Trophoblast cell (in vitro differentiated cells and primary cell): ENCODE measurements at places on chromosomes 5 and 9.

DNA sequence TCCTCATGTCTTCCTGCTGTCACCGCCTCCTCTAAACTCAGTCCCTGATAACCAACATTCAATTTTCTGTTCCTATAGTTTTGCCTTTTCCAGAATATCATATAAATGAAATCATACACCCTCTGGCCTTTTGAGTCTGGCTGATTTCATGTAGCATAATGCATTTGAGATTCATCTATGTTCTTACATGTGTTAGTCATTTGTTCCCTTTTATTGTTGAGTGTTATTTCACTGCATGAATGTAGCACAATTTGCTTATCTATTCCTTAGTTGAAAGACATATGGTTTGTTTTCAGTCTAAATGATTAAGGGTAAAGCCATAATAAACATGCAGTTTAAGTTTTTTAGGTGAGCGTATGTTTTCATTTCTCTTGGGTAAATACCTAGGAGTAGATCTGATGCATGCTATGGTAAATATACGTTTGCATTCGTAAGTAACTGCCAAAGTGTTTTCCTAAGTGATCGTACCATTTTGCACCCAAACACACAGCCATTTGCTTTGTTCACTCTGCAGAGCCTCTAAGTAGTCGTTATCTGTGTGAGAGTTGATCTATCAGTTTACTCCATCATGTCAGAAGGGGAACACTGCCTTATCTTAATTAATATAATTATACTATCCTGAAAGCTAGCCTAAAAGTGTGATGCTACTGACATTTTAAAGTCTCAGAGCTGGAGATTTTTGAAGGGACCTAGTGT, 460.8 kb downstream of the DMAC1 start:
- no peak for DNase-seq

- no peak for DNase-seq
Observed at GRCh38 chr5:56419667-56420066, 186.5 kb upstream of the ANKRD55 start.

DNA sequence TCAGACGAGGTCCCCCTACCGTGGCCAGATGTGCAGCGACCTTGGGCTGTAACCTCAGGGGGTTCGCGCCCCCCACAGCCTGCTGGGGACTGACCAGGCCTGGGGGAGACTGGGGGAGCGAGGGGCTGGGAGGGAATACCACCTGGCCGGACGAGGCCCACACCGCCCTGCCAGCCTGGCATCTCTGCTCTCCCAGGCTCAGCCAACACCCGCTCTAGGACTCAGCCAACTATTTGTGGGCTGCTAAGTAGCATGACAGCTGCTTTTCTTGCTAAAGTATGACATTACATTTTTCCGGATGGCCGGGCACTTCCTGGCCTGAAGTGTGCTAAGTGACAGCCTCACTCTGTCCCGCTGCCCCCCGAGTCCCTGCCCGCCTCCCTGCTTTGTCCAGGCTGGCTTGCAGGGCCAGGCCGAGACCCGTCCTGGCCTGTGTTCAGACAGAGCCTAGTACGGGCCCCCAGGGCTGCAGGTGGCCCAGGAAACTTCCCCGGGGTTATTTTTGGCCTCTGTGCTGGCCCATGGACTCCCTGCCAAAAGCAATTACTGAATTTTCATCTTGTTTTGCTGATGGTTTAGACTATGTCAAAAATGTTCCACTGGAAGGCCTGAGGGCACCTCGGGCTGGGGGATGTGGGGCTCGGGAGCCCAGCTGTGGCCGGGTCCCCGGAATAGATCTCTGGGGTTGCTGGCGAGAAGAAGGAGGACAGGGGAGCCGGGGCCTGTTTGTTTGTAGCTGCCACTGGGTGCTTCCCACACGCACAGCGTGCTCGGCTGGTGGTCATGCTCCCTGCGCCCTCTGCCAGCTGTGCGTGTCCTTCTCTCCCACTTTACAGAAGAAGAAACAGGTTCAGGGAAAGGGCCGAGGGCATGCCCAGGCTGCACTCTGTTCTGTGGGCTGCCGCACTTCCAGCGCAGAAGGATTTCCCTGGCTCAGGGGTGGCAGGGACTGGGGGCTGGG, 13.4 kb upstream of the SLC2A6 start:
- no peak for DNase-seq

DNA sequence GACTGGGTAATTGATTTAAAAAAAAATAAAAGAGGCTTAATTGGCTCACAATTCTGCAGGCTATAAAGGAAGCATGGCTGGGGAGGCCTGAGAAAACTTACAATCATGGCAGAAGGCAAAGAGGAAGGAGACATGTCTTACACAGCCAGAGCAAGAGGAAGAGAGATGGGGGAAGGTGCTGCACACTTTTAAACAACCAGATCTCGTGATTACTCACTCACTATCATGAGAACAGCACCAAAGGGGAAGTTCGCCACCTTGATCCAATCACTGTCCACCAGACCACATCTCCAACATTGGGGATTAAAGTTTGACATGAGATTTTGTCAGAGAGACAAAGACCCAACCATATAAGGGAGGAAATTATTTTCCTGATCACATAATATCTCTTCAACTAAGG, 138.8 kb upstream of the NR4A3 start:
- DNase-seq = no peak

- DNase-seq = no peak
Observed at GRCh38 chr5:91042936-91043255, 340.2 kb downstream of the ARRDC3 start.

DNA sequence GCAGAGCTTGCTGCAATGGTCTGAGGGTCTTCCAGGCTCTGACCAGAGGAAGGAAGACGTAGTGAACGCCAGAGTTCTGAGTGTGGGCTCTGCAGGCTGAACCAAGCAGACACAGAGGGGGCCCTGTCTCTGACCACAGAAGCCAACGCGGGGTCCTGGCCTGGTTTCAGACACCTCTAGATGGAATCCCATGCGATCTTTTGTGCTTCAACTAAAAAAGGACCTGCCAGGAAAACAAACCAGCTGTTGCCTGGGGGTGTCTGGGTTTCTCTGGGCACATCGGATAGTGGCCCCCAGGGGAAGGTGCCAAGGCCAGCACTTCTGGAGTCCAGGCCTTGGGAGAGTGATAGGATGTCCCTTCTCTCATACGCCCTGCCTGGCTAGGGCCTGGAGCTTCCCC, 12.9 kb downstream of the PRDM12 start:
- no peak for DNase-seq

- peak; percentile 92 for DNase-seq
Observed at GRCh38 chr5:59813761-59814536, 79.6 kb downstream of the PDE4D start.

GRCh38 chr5:9841516-9842170, 211.5 kb upstream of the TAS2R1 start:
- no peak for DNase-seq

DNA sequence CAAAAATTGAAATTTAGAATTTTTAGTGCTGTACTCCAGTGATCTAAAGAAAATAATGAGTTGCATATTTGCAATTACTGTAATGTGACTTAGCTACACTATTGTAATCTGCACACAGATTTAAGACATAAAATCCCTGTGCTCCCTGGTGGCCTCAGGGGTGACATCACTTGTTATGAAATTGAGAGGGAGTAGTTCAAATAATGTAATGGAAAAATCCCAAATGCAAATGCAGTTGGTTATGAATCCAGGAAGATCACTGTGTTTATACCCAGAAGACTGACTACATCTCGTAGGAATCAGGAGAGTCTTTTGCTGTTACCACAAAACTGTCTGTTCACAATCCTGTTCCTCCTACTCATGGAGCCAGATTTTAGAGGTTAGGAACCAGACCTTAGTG, 178.7 kb upstream of the FBXL17 start:
- peak; percentile 14 for DNase-seq

DNA sequence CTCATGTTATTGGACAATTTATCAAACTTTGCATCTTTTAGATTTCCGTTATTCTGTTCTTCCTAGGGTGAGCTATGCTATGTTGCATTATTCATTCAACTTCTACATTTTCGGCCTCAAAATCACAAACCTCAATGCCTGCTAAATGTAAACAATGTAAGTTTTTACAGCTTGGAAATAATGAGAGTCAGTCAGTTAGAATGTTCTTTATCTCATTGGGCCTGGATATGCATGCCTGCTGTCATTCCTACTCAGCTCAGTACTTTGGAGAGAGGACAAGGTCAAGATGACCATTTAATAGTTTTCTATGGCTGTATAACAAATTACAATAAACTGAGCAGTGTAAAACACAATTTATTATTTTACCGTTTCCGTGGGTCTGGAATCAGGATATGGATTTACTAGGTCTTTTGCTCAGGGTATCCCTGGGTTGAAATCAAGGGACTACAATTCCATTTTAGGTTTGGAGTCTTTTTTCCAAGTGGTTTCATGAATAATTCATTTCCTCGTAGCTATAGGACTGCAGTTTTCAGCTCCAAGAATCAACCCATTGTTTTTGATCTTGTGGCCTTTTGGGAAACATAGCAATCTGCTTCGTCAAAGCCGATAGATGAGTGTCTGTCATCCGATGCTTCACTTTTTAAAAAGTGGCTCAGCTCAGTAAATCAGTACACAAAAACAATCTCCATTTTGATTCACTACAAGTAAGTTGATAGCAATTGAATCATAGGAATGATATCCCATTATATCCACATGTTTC, 1143.2 kb upstream of the CDH6 start:
- DNase-seq = no peak

DNA sequence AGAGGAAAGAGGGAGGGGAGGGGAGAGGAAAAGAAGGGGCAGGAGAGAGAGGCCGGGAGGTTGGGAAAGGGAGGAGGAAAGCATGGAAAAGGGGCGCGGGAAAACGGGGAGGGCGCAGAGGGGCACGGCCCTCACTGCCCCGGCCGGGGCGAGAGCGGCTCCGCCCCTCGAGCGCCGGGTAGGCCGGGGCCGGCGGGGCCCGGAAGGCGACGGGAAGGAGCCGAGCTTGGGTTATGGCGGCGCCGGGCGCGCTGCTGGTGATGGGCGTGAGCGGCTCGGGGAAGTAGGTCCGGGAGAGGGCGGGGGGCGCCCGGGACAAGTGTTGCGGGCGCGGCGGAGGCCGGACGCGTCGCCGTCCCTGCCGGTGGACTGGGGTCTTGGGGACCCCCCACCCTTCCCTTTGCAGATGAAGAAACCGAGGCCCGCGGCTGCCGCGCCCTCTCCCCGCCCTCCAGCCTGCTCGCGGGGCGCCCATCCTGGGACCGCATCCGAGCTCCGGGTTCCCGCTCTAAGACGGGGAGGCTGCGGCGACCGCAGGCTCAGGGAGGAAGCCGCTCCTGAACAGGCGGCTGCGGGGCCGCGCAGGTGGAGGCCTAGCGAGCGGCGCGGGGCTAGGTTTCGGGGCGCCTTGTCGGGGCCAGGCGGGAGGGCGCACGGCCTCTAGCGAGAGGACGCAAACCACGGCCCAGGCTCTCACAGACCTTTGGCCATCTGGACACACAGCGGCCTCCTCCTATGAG, at the start of gene IDNK:
IDNK (plus strand) TSS at position 205 of the 740 bp plus-strand sequence; CDS start at position 234, 29 bp downstream.
- peak; percentile 34 for DNase-seq

DNA sequence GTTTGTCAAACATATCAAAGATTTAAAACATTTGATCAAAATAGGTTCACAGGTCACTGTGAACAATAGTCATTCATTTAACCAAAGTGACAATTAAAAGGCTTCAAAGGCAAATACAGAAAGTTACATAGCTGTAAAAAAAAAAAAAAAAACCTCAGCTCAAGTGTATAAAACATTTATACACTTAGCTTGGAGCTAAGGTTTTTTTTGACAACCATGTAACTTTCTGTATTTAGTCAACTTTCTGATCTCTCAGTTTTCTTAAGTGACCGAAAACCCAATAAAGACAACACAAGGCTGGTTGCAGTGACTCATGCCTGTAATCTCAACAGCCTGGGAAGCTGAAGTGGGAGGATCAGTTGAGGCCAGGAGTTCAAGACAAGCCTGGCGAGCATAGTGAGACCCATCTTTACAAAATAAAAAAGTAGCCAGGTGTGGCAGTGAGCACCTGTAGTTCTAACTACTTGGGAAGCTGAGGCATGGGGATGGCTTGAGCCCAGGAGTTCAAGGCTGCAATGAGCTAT, 16.4 kb upstream of the UBTD2 start:
- DNase-seq = no peak

- DNase-seq = no peak
Observed at GRCh38 chr9:108389056-108389455, 466.7 kb downstream of the ACTL7B start.

DNA sequence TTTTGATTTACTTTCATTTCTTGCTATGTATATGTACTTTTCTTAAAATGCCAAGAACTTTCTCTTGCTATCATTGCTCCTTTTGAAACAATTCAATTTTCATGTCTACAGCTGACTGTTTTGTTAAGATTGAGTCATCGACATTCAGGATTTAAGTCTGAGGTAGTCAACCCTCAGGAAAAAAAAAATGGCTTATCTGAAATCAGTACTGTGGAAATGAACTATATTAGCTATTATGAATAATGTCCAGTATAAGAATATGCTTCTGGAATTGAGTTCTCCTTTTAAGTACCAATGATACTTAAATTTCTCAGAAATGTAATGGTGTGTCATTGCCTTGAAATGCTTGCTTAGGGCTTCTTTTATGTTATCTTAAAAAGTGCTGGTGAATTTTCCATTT, 37.9 kb downstream of the TNFAIP8 start:
- no peak for DNase-seq

GRCh38 chr9:102479191-102479590, 515.9 kb upstream of the CYLC2 start:
- DNase-seq = no peak

DNA sequence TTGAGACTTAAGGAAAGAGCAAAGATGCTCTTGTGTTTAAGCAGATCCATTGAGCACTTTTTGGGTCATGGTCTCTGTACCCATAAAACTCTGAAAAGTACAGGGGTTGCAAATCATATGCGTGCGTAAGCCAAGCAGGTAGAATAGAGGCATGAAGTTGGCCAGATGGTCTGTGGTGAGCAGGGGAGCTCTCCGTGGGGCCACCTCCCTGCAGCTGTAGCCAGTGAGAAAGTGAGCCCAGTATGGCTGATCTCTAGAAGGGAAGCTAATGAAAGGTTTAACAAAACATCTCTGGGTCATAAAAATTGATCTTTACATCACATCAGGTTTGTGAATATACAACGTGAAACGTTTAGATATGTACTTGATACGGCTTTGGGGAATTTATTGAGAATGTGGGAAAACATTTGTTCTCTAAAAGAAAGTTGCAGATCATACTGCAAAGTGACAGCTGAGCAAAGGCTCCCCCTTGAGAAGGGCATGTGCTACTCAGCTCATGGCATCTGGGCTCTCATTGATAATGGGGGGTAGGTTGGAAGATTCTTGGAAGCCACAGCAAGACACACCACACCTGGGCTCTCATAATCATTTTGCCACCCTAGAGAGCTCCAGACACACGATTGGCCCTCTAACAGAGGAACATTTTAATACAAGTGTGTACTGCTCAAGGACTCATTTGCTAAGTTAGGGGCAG, 30.6 kb downstream of the SH3GL2 start:
- DNase-seq = no peak

- DNase-seq = peak; percentile 4
Observed at GRCh38 chr5:13809921-13810320, 134.6 kb downstream of the DNAH5 start.

- DNase-seq = no peak
Observed at GRCh38 chr5:36029914-36030313, 36.8 kb downstream of the UGT3A2 start.
